ENCODE measurements at places on chromosomes 5 and 9. TPM values are rescaled to one million over a fixed set of nuclear protein-coding genes. Genes with fewer than 3 reads are reported as not detected.
A peak's percentile ranks its signal among the peaks of the same experiment; 100 is the strongest.

DNA sequence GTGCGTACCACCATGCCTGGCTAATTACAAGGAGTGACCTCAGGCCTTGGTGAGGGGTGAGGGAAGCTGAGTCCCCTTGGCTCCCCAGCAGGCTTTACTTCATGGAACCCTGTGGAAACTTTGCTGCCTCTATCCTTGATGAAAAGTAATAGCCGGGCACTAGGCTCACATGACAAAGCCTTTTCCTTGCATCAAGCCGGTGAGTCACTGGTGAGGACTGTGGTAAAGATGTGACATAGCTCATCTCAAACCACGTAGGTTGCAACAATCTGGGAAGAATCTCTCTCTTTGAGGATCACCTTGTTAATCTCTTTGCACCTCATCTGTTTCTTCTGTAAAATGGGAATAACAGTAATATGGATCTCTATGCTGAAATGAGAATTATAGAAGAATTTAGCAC is 116.3 kb upstream of the SLC25A48 start:
- DNase-seq = no peak

- DNase-seq = no peak
These were observed 317.9 kb upstream of the IRX1 start for GRCh38 chr5:3277590-3278196.

- no peak for DNase-seq
These were observed 2.1 kb upstream of the DMRT3 start for GRCh38 chr9:974031-974995.

DNA sequence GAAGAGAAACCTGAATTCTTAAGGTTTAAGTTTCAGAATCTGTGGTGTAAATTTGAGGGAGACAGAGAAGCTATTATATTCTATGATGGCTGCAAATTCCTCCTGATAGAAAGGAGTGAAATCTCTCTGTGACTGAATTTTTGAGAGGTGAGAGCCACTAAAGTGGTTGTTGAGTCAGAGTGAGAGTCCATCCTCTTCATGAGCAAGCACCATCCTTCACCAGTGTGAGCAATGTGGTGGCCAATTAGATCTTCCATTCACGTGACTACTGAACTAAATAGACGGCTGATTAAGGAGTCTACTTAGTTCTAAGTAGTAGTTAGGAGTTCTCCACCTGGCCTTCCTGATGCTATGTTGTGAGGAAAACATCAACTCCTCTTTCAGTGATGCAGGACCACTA is 147.8 kb upstream of the CCNH start:
- no peak for DNase-seq

- no peak for DNase-seq
These were observed 107.7 kb downstream of the PDE4D start for GRCh38 chr5:59785676-59786333.

DNA sequence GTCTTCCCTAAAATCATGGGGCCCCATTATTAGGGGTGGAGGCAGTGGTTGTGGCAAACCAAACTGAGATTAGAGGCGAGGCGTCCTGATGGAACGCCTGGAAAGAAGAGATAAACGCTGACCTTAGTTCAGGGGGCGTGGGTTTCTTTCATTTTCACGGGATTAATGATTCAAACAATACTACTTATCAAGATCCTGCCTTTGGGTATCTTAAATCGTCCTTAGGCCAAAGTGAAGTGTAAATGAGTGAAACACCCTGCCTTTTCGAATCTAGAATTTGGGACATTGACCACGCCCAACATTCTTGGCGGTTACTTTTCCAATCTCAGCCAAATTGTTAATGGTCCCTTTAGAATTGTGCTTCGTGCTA is 1.0 kb upstream of the UBTD2 start:
- DNase-seq = peak; percentile 79

DNA sequence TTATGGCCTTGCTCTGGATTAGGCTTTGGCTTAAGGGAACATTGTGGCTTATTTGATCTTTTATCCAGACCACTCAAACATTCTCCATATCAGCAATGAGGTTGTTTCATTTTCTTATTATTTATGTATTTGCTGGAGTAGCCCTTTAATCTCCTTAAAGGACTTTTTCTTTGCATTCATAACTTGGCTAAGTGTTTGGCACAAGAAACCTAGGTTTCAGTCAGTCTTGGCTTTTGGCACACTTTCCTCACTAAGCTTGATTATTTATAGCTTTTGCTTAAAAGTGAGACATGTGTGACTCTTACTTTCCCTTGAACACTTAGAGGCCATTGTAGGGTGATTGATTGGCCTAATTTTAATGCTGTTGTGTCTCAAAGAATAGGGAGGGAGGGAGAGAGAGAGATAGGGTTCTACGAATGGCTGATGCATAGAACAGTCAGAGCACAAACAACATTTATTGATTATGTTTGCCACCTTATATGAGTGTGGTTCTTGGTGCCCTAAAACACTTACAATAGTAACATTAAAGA is 2265.3 kb upstream of the C9orf72 start:
- no peak for DNase-seq

- DNase-seq = peak; percentile 12
These were observed 11.9 kb upstream of the NR4A3 start for GRCh38 chr9:99809586-99810319.

DNA sequence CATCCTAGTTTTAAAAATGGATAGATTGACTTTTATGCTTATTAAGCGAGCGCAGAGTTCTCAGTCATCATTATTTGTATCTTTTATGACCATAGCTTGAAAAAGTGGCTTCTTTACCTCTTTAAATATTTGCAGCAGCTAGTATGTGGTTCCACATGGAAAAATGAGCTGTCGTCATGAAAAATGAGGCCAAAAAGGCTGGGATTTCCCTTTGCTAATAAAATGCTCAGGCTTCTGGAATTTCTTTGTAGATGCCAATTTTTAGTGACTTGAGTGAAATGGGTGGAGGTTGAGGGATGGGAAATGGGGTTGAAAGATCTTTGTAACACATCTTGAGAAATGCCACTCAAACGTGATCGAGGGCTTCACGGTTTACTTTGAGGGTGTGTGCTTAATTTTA is 35.2 kb downstream of the RAI14 start:
- peak; percentile 82 for DNase-seq

- no peak for DNase-seq
These were observed 19.7 kb upstream of the ABL1 start for GRCh38 chr9:130815242-130815808.

- peak; percentile 86 for DNase-seq
These were observed 18.1 kb downstream of the GRXCR2 start for GRCh38 chr5:145854651-145855258.

DNA sequence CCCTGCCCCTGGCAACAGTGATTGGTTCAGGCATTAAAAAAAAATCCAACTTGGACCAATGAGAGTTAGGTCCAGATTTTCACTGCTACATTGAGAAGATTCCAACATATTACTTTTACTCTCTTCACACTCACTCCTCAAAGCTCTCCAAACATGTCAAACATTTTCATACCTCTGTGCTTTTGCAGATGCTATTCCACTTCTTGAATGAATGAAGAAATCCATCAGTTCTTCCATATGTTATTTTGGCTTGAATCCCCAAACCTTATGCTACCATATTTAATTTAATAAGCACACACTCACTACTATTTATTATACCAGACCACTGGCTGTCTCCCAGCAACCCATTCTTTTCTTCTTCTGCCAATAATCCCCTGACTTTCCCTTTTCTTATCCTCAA is 87.1 kb downstream of the PPP2R2B start:
- no peak for DNase-seq

GRCh38 chr5:108615216-108615615 is 132.5 kb upstream of the FER start:
- no peak for DNase-seq

- DNase-seq = peak; percentile 30
These were observed 72.3 kb downstream of the SLCO4C1 start for GRCh38 chr5:102223542-102224477.

DNA sequence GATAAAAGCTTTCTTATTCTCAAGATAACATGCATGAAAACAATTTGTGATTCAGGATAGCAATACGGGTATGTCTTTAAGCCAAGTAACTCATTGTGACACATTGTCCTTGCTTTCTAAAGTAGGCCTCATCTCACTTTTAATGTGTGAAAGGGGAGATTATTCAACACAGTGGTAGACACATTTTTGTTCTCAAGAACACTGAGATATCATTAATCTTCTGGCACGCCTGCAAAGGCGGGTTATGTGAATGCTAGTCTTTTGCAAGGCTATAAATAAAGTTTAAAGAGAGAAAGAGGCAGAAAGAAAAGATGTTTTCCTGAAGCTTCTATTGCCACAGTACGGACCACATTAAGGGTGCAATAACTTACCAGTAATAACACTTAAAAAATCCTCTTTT is 181.8 kb upstream of the MEF2C start:
- DNase-seq = peak; percentile 10

DNA sequence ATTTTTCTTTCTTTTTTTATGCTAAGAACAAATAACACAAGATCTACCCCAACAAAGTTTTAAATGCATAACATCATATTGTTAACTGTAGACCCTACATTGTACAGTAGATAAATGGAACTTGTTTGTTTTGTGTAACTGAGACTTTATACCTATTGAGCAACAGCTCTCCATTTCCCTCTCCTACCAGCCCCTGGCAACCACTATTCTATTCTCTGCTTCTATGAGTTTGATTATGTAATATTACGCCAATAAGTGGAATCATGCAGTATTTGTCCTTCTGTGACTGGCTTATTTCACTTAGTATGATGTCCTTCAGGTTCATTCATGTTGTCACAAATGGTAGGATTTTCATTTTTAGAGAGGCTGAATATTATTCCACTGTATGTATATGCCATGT is 308.2 kb upstream of the PRR16 start:
- DNase-seq = no peak

GRCh38 chr5:155193029-155193428 is 179.5 kb downstream of the KIF4B start:
- DNase-seq = no peak

GRCh38 chr5:6518298-6519057 is 69.8 kb downstream of the UBE2QL1 start:
- no peak for DNase-seq

DNA sequence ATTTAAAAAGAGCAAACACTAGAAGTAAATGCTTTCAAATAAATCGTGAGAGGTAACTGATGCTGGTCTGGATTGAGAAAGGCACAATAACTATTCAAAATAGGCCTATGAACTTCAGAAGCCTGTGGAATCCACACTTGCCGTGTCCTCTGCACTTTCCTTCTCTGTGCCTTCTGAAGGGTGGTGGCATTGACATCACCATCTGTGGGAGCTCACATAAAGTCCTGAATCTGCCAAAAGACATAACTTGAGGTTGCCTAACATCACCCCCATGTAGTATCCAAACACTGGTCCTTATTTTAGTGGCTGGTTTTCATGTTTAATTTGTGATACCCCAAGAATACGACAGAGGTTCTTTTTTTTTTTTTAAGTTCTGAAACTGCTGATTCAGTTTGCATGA is 59.8 kb downstream of the IRF1 start:
- no peak for DNase-seq

GRCh38 chr9:4508246-4508906 is 18.1 kb downstream of the SLC1A1 start:
- DNase-seq = peak; percentile 51

- no peak for DNase-seq
These were observed 967 bp downstream of the ORM2 start for GRCh38 chr9:114330636-114331035.

- peak; percentile 75 for DNase-seq
These were observed 199.3 kb upstream of the ADAMTSL1 start for GRCh38 chr9:18274693-18275092.

GRCh38 chr5:12703254-12703653 is 799.0 kb upstream of the CTNND2 start:
- DNase-seq = no peak

- DNase-seq = no peak
These were observed 138.7 kb upstream of the PPP1R26 start for GRCh38 chr9:135340726-135341475.

DNA sequence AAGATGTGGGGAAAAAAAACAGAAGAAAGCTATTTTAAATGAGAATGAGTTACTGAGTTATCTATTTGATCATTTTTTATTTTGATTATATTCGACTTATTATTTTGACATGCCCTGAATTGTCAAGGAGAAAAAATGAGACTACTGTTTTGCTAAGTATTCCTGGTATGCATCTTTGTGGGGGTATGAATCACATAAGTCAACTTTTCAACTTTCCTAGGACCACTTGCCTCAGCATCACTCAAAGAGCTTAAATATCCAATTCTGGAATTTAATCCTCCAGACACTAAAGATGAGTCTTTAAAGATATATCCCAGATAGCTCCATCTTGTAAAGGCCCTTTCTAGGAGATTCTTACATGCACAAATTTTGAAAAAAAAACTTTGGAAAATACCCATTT is 17.4 kb upstream of the SPDL1 start:
- DNase-seq = peak; percentile 53

DNA sequence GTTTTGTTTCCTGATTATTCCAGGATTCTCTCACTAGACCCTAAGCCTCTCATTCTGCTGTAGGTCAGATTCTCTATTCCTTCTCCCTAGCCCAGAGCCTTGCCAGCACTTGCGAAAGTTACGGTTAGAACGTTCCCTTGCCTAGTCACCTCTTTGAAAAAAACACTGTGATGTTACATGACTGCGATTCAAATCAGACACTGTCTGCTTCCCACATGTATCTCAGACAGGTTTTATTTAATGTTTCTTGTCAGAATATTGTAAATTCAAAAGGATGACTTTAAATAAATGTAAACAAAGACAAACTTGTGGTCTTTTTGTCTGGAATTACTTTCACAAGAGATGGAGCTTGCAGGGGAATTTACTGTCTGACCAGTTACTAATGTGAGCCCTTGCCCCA is 116.5 kb upstream of the OTULINL start:
- DNase-seq = peak; percentile 65

GRCh38 chr5:148382961-148383360 is 797 bp upstream of the FBXO38 start:
- peak; percentile 11 for DNase-seq

GRCh38 chr5:168209244-168209995 is 82.0 kb upstream of the WWC1 start:
- DNase-seq = no peak

- no peak for DNase-seq
These were observed 1.7 kb downstream of the UBE2QL1 start for GRCh38 chr5:6450319-6450833.

ANKS6 gene
- 13.8 TPM for total RNA-seq

SPATA31A3 gene
- total RNA-seq = not detected

NR5A1 gene
- total RNA-seq = not detected

CCNJL gene
- 0.82 TPM for total RNA-seq

IFNA21 gene
- total RNA-seq = not detected

PRRX2 gene
- 36.1 TPM for total RNA-seq

TPRN gene
- total RNA-seq = 8.0 TPM

TAF11L10 gene
- total RNA-seq = not detected

IL31RA gene
- 0.72 TPM for total RNA-seq

ANGPTL2 gene
- 47.5 TPM for total RNA-seq

NKD2 gene
- 0.81 TPM for total RNA-seq

GEMIN5 gene
- total RNA-seq = 28.1 TPM

PCDHB3 gene
- total RNA-seq = 0.74 TPM

OBP2B gene
- not detected for total RNA-seq

MOB3B gene
- 0.25 TPM for total RNA-seq

COL5A1 gene
- 171 TPM for total RNA-seq

AFAP1L1 gene
- 10.8 TPM for total RNA-seq

ELP1 gene
- 32.3 TPM for total RNA-seq

BNC2 gene
- 53.3 TPM for total RNA-seq

GZMA gene
- total RNA-seq = not detected

STPG3 gene
- not detected for total RNA-seq

DIPK1B gene
- 0.98 TPM for total RNA-seq

Measured in fibroblast of the aortic adventitia (primary cell).